ENCODE measurements at places on chromosomes 1 and 21.

DNA sequence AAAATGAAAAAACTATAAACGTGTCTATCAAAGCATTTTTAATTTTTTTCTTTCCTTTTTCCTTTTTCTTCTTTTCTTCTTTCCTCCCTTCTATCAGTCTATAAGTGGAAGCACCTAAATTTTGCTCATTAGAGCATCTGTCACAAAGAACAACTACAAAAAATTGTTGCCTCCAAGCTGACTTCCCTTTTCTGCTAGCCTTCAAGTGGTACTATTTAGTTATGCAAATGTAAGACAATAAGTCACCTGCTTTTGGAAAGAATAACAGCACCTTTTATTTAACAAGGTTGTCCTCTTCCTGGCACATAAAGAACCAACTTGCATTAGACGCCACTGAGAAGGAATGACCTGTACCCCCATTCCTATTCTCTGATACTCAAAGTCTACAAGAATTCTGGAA is 45.0 kb upstream of the C1orf53 start:
- no peak for DNase-seq

GRCh38 chr1:230157420-230158390 is 90.7 kb downstream of the GALNT2 start:
- no peak for DNase-seq

- DNase-seq = no peak
Observed at GRCh38 chr1:206102292-206102936, 14.8 kb downstream of the AVPR1B start.

DNA sequence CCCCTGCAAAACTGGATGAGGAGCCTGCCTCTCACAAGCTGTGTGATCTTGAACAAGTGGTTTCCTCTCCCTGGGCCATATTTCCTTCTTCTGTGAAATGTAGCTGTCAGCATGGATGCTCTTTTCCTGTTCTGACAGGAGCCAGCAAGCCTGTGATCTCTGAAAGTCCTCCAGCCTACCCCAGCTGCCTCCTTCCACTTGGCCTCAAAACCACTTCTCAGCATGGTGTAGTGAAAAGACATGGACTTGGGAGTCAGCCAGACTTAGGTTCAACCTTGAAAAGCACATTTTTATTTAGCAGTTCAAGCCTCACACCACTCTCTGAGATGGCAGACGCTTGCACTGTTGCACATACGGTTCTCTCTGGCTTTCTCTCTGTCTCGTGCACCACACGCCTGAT is 292.9 kb upstream of the DUSP10 start:
- no peak for DNase-seq

DNA sequence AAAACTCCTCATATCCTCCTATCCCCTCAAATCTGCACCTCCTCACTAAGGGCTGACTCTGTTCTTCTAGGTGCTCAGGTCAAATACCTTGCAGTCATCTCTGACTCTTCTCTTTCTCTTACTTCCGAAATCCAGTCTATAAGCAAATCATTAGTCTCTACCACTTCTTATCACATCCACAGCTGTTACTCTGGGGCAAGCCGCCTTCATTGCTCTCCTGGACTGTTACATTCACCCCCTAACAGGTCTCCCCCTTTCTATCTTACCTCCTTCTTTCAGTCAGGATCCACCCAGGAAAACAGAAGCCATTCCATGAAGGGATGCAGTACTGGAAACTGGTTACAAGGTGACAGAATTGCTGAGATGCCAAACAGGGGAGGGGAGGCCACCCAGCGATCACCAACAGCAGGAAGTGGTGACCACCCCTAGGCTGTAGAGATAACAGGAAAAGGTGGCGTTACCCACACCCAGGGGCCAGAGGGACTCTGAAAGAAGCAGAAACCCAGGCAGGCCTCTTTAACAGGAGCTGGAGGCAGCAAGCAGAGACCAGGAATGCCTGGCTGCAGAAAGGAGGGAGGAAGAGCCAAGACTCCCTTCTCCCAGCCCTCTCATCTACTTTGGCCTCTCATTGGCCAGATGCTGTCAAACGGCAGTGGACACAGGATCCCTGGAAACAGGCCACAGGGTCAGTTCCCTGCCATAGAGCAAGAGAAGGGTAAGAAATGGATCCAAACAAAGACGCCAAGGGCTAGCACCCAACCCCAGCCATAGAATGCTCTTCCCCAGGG is 55.5 kb upstream of the FOXO6 start:
- DNase-seq = no peak

- DNase-seq = no peak
Observed at GRCh38 chr1:204685236-204686006, at the start of gene LRRN2. Gene LRRN2 (minus strand): TSS chr1:204685738. CDS start chr1:204619992, 65,746 bp downstream.
